ENCODE measurements at places on chromosomes 12 and 14.

GRCh38 chr14:28571636-28572035 is 195.0 kb upstream of the FOXG1 start:
- no peak for DNase-seq

DNA sequence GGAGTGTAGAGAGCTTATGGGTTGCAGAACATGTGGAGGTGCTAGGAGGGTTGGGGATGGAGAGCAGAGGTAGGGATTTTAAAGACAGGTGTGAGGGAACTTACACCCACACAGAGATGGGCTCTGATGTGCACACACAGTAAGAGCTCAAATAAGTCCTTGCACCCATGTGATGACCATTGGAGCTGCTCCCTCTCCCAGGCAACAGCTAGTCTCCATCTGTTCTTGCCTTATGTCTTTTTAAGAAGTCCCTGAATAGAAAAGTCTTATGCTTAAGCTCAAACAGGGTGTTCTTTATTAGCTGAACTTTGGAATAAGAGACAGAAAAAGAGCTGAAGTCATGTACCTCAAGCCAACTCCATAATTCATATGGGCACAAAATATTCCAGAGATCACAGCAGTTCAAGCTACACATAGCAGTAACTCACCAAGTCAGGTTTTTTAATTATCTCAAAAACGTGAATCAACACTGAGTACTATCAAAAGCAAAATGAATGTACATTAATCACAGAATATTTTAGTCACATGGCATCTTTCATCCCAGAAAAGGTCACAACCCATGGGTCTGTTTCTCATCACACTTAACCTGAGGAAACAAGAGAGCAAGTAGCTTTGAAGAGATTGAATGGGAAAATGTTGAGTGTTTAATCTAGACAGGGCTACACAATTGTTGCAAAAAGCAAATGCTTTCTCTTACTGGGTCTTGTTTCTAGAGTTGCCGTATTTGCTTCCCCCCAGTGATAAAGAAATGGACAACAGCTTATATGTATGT is 1513.6 kb upstream of the SEL1L start:
- no peak for DNase-seq

- DNase-seq, result no peak
These were observed 368.8 kb downstream of the TMEM121 start for GRCh38 chr14:105894978-105895881.

DNA sequence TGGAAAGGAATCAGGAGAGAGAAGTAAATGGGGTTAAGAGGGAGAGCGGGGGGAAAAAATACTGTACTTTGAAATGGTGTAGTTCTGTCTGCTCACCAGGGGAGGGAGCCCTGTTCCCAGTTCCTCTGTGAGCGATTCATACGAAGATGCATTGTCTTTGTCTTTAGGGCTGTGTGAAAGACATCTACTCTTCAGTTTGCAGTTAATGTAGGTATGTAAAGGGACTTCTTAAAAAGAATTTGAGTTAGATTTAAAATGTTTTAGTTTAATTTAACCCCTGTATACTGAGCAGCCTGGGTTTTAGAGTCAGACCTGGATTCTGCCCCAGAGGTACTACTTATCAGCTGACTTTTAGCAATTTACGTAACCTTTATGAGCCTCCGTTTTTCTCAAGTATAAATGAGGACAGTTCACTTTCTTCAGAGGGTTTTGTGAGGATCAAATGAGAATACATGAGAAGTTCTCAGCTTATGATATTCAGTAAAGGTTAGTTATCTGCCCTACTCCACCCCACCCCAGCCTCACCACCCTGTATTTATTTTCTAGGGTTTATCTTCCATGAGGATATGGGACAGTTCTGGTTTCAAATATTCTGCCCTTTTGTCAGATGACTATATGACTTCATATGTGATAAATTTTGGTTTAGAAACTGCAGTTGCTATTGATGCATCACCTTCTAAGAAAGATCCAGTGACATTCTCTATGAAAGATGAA is 82.5 kb upstream of the EVL start:
- DNase-seq, result peak; percentile 81

DNA sequence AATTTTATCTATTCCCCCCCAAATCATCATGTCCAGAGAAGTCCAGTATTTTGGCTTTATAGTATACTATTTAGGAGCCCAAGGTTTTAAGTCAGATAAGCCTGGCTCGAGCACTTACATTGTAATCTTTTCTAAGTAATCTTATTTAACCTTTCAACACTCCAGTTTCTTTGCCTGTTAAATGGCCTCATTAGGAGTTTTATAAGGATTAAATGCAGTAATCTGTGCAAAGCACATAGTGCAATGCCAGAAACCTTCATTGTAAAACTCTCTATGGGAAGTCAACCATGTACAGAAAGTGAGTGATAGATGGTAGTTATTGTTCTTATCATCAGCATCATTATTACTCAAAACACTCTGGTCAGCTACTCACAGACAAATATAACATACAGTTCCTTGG is 1330.4 kb downstream of the SLC16A7 start:
- DNase-seq, result no peak

DNA sequence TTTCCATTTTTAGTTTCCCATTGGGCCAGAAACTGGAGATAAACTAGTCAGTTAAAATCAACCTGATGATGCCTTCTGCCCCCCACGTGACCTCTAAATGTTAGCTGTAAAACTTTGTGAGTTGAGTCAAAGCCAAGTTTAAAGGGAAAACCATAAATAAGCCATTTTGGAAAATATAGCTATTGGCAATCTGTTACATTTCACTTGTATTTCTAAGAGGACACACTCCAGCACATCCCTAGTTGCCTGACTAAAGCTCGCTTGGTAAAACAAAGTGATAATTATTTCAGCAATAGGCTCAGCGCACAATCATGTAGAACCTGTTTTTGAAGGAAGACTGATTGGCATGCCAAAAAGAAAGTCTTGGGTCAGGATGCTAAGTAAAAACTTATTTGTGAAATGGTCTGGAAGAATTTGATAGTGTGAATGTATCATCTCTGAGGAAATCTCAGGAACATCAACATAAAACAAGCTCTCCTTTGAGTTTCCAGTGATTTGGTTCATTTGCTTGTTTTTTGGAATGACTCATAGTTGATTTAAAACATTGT is 49.2 kb upstream of the AEBP2 start:
- DNase-seq, result peak; percentile 69

DNA sequence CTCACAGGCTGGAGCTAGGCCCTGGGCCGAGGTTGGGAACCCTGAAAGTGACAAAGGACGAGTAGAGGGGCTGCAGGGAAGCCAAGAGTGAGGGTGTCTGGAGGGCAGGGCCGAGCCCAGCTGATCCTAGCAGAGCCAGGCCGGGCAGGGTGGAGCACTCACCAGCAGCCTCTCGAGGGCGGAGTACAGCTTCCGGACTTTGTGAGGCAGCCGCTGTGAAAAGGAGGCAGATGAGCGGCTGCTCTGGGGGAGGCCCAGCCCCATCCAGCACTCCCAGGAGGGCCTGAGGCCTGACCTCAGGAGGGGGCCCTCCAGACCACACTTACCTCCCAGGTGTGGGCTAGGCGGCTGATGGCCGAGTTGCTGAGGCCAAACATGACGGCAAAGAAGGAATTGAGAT is 14.7 kb upstream of the ENDOU start:
- DNase-seq, result no peak

DNA sequence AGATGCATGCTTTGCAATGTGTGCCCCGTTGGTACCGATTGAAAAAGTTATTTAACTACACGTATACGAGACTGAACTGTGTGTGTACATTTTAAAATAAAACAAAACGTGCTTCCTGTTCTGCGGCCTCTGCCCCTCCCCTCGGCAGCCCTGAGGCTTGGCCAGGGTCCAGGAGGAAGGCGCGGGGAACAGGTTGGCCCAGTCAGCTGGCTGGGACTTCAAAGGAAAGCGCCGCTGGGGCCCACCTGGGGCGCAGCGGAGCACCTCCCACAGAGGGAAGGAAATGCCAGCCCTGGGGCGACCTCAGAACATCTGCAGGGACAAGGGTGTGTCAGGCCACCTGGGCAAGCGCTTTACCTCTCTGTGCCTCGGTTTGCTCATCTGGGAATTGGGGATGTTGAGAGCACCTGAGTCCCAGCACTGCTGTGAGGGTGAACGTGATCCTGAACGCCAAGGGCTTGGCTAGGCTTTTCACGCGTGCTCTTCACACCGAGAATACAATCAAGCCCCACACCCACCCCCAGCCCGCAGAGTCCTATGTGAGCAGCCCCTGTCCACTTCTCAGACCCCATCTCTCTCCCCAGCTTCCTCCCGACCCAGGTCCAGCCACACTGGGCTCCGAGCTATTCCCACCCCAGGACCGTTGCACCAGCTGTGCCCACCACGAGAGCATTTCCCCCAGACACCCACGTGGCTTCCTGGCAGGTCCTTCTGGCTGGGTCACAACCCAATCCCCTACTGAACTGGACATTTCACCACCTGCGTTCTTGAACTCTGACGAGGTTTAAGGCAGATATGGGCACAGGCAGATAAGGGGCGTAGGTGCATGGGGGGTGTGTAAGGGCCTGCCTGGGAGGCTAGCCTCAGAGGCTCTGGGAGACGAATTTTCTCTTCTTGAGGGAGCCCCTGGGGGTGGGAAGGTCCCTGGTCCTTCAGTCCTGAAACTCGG is 41.9 kb upstream of the NCOR2 start:
- DNase-seq, result peak; percentile 24

GRCh38 chr14:105317546-105317945 is 3.0 kb downstream of the PACS2 start:
- peak; percentile 57 for DNase-seq

DNA sequence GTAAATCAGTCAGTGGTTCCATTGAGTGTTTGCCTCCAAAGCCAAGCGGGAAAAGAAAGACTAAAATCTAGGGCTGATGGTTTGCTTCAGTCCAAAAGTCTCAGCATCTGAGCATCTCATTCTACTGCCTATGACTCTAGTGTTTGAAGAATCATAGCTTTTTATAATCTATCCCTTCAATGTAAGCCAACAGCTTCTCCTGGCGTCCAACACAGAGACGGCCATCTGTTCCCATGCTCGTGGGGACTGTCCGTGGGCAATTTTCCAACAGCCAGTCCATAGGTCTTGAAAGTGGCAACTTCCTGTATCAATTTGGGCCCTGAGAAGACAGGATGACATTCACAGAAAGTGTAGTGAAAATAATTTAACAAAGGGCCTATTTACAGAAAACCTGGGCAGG is 544.4 kb upstream of the TMEM132C start:
- no peak for DNase-seq

DNA sequence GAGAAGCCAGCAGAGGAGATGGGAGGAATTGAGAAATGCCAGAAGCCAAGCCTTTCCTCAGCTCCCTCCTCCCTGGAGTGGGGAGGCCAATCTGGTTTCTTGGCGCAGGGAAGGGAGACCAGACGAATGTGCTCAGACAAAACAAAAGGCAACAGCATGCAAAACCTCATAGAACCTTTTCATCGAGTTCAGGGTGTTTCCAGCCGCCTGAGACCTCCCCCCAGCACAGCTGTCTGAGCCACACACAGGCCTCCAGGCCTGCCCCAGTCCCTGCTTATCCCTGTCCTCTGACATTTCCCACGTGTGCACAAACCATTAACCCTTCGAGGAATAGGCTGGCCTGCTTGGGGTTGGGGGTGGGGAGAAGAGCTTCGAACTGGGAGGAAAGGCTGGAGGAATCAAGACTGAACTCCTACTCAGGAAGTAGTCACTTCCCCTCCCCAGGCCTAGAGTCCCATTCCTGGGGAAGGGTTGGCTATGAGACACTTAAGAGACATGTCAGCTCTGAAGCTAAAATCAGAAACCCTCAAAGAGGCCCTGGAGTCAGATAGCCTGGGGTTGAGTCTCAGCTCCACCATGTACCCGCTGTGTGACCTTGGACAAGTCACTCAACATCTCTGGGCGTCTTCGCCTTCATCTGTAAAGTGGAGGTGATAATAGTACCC is 10.7 kb downstream of the TBX3 start:
- DNase-seq, result no peak

GRCh38 chr12:21571046-21571445 is 33.6 kb downstream of the GYS2 start:
- no peak for DNase-seq

DNA sequence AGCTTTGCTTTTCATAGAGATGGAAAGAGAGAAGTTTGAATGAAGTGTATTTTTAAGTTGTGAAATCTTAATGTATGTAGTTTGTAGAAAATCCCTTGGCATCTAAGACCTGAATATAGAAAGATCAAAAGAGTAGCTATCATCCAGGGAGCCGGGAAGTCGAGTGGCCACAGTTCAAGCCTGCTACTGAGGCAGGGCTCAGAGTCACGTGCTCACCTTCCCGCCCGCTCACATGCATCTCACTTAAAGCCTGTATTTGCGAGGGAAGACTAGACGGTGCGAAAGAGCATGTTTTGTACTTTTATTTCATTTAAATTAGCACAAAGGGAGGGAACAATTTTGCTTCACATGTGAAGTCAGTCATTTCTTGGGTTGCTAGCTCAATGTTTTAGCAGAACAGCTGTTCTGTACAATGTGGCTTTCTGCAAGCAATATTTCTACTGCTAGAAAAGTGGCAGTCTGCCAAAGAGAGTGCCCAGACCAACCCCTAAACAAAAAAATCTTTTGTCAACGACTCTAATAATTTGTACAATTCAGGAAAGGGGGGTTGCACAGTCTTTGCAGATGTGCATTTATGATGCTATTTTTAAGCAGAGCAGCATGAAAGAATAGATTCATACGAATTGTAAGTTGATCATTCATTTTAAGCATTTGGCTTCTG is 290.7 kb downstream of the NPAS3 start:
- no peak for DNase-seq

GRCh38 chr12:38919191-38919590 is 13.8 kb upstream of the CPNE8 start:
- peak; percentile 37 for DNase-seq

DNA sequence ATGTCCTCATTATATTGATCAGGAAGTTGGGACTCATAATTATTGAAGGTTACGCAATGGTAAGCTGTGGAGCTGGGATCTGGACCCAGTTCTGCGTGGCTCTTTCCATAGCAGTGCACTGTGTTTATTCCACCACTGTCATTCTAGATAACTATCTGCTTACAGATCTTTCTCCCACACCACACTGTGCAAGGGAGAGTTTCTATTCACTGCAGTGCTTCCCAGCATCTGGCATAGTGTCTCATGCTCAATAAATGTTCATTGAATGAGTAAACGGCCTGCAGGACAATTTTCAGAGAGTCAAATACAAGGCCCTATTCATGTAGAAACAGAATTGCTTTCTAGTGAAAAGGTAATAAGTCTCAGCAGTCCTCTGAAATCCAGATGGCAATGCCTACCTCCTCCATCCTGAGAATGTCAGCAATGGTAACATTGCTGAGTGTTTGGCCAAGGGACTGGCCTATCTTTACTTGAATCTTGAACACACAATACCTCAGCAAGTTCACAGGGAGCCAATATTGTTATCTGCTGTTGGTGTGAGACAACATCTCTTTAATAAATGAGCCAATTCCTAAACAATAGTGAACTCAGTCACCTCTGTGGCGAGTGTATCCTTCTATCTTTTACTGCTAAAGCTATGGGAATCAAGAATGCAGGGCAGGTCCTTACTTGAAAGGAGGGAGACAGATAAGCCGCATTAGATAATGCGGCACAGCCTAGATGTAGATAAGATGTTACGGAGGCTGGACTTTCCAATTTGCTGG is 332.4 kb upstream of the PRICKLE1 start:
- no peak for DNase-seq

- no peak for DNase-seq
These were observed 238.8 kb downstream of the PPFIA2 start for GRCh38 chr12:81520064-81520945.

Data from fibroblast of the aortic adventitia (primary cell).